ENCODE measurements at places on chromosomes 5 and 9. TPM values are rescaled to one million over a fixed set of nuclear protein-coding genes. Genes with fewer than 3 reads are reported as not detected.

DNA sequence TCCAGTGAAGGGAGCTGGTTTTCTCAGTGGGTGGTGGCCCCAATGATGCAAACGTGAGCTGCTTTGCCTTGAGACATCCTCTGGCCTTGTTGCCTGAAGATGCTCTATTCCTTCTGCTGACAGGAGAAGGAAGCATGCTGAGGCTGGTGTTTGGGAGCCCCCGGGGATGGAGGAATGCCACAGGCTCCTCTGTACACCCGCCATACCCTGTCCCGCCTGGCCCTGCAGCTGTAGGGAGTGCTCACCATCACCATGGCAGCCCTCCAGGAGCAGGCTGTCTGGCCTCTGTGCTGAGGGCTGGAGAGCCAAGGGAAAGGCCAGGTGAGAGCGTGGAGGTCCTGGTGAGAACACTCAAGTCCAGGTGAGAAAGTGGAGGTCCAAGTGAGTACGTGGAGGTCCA lies 134.4 kb downstream of the MRPL36 start:
- no peaks in the 10 kb centered on the region for H3K36me3 ChIP-seq
- no peak for DNase-seq
- H3K4me3 ChIP-seq, result no peak overlapping the region
- H3K27me3 ChIP-seq, result peaks cover 10% of the 10 kb centered on the region
- H3K27ac ChIP-seq, result no peak overlapping the region
- H3K4me1 ChIP-seq, result peaks cover 20% of the 10 kb centered on the region

DNA sequence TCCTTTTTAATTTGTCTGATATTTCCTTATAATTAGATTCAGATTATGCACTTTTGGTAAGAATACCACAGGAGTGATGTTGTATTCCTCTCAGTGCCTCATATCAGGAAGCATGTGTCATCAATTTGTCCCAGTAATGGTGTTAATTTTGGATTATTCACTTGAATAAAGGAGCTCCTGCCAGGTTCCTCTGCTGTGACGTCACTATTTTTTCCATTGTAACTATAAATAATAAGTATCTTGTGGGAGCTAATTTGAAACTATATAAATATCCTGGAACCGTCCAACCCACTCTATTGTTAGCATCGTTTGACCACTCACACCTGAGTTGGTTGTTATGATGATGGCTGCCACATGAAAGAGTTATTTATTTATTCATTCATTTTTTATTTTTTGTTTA lies 107.9 kb downstream of the INVS start:
- no peak overlapping the region for H3K27ac ChIP-seq
- H3K27me3 ChIP-seq, result no peaks in the 10 kb centered on the region
- H3K4me3 ChIP-seq, result no peak overlapping the region
- no peaks in the 10 kb centered on the region for H3K36me3 ChIP-seq
- H3K4me1 ChIP-seq, result no peaks in the 10 kb centered on the region

DNA sequence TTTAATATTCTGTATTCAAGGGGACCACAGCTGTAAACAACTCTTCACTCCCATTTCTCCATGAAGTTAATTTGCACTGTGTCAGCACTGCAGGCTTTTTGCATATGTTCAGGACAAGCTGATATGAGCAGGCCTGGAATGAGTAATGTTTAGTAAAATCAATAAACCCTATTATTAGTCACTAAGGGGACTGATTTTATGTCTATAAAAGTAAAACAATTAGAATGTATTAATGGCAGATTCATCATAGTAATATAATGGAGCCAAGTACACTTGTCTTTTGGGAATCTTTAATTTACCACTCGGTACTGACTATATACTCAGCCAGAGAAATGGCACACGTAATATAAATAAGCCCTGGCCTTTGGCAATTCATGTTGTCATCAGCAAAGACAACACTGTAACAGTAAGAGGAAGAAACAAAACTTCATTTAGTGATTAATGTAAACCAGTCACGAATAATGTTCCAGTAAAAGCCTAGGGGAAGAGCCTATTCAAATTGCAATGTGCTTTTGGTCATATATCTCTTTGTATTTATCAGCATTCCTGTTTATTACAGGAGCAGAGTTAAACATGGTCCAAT lies 111.6 kb downstream of the ZNF608 start:
- no peaks in the 10 kb centered on the region for H3K27me3 ChIP-seq
- H3K4me1 ChIP-seq, result peaks cover 21% of the 10 kb centered on the region
- no peaks in the 10 kb centered on the region for H3K36me3 ChIP-seq
- H3K4me3 ChIP-seq, result no peak overlapping the region
- peak overlapping the region; percentile 32 for H3K27ac ChIP-seq
- no peak for DNase-seq

DNA sequence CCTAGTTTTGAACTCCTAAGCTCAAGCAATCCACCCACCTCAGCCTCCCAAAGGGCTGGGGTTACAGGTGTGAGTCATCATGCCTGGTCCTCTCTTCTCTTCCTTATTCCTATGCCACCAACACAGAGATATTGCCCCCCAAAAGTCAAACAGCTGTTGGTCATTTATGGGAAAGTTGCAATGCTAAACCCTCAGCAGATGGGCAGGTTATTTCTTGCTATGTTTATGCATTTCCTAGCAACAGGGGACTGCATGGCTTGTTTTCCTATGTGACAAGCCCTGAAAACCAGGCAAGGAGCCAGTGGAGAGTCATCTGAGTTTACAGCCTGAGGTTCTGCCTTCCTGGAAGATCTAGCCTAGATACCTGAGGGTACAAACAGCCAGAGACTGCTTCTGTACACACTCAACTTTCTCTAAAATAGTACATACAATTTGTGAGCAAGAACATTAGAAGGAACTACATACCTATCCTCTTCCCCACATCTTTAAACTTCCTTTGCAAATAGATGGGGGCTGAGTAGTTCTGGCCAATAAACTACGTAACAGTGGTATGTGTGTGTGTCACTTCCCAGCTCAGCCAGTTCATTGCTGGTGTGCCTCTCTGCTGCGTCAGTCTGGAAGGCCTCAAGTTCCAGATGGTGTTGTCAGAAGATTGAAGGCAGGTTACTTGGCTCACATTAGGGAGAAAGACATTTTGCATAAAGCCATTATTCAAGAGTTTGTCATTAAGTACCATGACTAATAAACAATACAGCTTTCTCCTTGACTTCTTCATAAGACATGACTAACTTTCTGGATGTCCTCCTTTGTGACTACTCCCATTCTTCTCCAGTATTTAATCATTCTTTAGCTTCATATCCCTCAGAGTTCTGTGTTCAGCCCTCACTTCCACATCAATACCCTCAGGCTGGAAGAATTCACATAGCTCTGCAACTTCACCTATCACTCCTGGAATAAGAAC lies 65.3 kb downstream of the CSNK1A1 start:
- H3K27me3 ChIP-seq, result no peaks in the 10 kb centered on the region
- no peak overlapping the region for H3K4me3 ChIP-seq
- peak; percentile 95 for DNase-seq
- H3K4me1 ChIP-seq, result peaks cover 40% of the 10 kb centered on the region
- no peaks in the 10 kb centered on the region for H3K36me3 ChIP-seq

GRCh38 chr5:149799965-149800516 lies 69.9 kb downstream of the PPARGC1B start:
- no peak overlapping the region for H3K27ac ChIP-seq
- no peak overlapping the region for H3K4me3 ChIP-seq
- no peaks in the 10 kb centered on the region for H3K4me1 ChIP-seq
- H3K36me3 ChIP-seq, result no peaks in the 10 kb centered on the region
- DNase-seq, result no peak

DNA sequence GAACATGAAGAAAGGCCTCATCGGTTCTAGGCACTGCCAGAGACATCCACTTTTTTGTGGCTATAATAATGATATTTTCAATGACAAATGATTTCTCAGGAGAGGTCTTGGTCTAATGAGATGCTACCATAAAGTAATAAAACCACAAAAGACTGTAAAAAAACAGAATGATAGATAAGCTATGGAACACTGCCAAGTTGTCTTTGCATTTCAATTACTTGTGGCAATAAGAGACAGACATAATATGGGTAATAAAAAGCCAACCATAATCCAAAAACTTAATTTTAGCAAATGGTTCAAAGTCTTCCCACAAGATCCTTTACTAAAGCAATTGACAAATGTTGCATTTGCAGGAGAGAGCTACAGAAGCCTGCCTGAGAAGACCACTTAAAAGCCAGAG lies 292.5 kb downstream of the ATPSCKMT start:
- no peaks in the 10 kb centered on the region for H3K36me3 ChIP-seq
- no peak overlapping the region for H3K27ac ChIP-seq
- H3K27me3 ChIP-seq, result no peaks in the 10 kb centered on the region
- H3K4me3 ChIP-seq, result no peak overlapping the region
- no peak for DNase-seq

- H3K27ac ChIP-seq, result no peak overlapping the region
- no peak for DNase-seq
- no peaks in the 10 kb centered on the region for H3K27me3 ChIP-seq
- H3K36me3 ChIP-seq, result no peaks in the 10 kb centered on the region
These were observed 269.9 kb downstream of the TLR4 start for GRCh38 chr9:117974108-117974507.

- peak; percentile 18 for DNase-seq
- no peaks in the 10 kb centered on the region for H3K27me3 ChIP-seq
- H3K4me3 ChIP-seq, result no peak overlapping the region
- H3K36me3 ChIP-seq, result no peaks in the 10 kb centered on the region
- H3K4me1 ChIP-seq, result peaks cover 20% of the 10 kb centered on the region
These were observed 1.2 kb downstream of the ST8SIA4 start for GRCh38 chr5:100901821-100902341.

DNA sequence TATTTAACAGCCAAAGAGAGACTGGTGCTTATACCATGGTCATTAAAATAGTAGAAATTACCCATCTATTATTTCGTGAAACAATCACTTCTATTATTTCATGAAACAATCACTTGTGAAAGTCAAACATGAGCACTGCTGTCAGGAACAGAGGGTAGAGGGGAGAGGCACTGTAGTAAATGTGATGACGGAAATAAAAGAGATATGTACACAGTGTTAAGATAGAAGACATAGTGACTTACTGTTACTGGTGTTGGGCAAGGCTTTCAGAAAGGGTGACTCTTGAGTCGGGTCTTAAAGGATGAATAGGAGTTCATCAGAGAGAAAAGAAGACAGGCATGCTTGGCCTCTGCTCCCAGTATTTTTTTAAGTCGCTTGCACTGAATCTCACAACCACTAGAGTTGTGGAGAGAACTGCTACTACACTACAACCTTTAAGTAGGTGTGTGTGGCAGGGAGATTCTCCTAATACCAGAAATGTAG lies 162.6 kb upstream of the GNA14 start:
- no peaks in the 10 kb centered on the region for H3K36me3 ChIP-seq
- no peak overlapping the region for H3K4me3 ChIP-seq
- DNase-seq, result no peak
- no peaks in the 10 kb centered on the region for H3K27me3 ChIP-seq

DNA sequence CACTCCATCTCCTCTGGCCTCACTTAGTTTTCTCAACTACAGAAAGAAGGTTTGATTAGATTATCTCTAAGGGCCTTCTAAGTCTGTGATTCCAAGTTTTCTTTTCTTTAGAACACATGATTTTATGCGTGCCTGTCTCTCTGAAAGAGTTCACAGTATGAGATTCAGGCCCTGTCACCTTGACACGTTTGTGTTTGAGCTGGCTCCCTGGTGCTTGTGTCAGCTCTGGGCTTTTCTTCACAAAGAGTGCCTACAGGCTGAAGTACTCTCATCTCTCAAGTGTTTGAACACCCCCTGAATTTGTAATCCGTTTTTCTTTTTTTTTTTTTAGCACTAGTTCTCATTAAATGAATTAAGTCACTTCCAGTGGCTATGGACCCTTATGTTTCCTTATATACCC lies 306.9 kb upstream of the C9orf72 start:
- no peak for DNase-seq
- no peak overlapping the region for H3K4me3 ChIP-seq
- H3K36me3 ChIP-seq, result no peaks in the 10 kb centered on the region
- H3K27me3 ChIP-seq, result no peaks in the 10 kb centered on the region
- no peaks in the 10 kb centered on the region for H3K4me1 ChIP-seq

LCN15 gene
- total RNA-seq, result not detected

HK3 gene
- total RNA-seq, result 1.8 TPM

DNAJB5 gene
- total RNA-seq, result 5.3 TPM

CCDC183 gene
- total RNA-seq, result 14.5 TPM

TTLL11 gene
- total RNA-seq, result 16.8 TPM

TMEFF1 gene
- total RNA-seq, result not detected

CYFIP2 gene
- 22.1 TPM for total RNA-seq

EFNA5 gene
- 1.3 TPM for total RNA-seq

FBXO4 gene
- 11.2 TPM for total RNA-seq

KIF20A gene
- 0.26 TPM for total RNA-seq
